ENCODE measurements at places on chromosomes 4 and X. TPM values are rescaled to one million over a fixed set of nuclear protein-coding genes. Genes with fewer than 3 reads are reported as not detected.

The KIAA1210 gene
- total RNA-seq, result not detected

The UGT2B17 gene
- not detected for total RNA-seq

The MAP9 gene
- total RNA-seq, result 6.5 TPM

The MAPK10 gene
- 0.50 TPM for total RNA-seq
